Chondrocyte (in vitro differentiated cells): ENCODE measurements at places on chromosomes 11 and 22.

DNA sequence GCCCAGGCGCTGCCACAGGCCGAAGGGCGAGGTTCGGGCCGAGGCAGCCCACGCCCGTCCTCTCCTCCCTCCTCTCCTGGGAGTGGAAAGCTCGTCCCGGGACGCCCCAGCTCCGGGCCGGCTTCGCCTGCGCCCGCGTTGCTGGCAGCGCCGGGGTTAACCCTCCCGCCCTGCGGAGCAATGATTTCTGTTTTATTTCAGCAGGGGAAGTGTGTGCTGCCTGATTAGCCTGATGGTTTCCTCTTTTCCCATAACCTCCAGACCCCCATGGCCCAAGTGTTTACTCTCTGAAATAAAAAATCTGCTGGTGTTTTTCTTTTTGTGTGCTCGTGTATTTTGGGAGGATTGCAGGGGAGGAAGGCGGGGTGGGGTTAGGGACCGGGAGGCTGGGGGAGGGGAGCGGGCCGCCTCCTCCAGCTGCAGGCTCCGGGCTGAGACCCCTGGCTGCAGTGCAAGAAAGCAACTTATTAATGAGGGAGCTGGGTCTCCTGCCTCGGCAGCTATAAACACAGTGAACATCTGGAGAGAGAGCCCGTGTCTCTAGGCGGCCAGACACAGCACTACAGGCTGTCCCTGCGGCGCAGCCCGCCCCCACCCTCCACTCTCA, 38.6 kb downstream of the ETS1 start:
- no peaks in the 10 kb centered on the region for H3K36me3 ChIP-seq
- no peak overlapping the region for H3K27ac ChIP-seq
- no peak for DNase-seq
- H3K4me1 ChIP-seq, result peaks cover 43% of the 10 kb centered on the region
- H3K27me3 ChIP-seq, result no peaks in the 10 kb centered on the region

DNA sequence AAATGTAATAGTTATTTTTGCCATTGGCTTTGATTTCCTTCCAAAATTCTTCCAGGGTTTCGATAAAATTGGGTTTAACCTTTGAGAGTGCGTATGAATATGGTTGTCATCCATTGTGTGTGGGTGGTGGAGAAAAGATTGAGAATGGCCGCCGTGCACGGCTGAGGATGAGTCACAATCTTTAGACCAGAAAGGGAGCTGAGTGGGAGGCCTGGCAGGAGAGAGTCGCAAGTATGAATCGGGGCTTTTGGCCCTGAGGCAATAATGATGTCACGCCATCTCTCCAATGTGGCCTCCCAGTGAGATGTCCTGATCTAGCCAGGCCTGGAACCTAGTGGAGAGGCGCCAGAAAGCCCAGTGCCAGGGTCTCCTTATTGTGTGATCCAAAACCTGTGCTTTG, 33.1 kb upstream of the SMPD1 start:
- peak overlapping the region; percentile 70 for H3K27ac ChIP-seq
- H3K27me3 ChIP-seq, result no peaks in the 10 kb centered on the region
- H3K4me3 ChIP-seq, result no peak overlapping the region
- no peak for DNase-seq

GRCh38 chr22:42324990-42325710, 54.7 kb upstream of the TCF20 start:
- peaks cover 3% of the 10 kb centered on the region for H3K27me3 ChIP-seq
- no peak for DNase-seq
- peaks cover 2% of the 10 kb centered on the region for H3K36me3 ChIP-seq
- H3K4me1 ChIP-seq, result peaks cover 3% of the 10 kb centered on the region
- no peak overlapping the region for H3K4me3 ChIP-seq

DNA sequence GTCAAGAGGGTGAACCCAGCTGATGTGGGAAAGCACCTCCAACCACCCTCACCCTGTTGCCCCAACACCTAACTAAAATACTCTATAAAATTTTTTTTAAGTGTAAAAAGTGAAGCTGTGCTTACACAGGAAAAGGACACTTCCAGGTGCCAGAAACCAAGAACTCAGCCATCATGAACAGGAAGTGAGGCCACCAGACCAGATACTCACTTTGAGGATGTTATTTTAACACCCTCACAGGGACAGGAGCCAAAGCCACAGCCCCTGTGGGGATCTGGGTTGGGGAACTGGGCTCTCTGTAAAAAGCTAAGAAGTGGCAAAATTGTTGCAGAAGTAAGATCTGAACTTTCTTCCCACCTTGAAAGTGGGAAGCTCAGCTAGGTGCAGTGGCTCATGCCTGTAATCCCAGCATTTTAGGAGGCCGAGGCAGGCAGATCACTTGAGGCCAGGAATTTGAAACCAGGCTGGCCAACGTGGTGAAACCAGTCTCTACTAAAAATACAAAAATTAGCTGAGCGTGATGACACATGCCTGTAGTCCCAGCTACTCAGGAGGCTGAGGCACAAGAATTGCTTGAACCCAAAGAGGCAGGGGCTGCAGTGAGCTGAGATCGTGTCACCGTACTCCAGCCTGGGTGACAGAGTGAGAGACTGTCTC, 3.8 kb downstream of the RSPH14 start:
- peak overlapping the region; percentile 8 for H3K27ac ChIP-seq
- H3K36me3 ChIP-seq, result no peaks in the 10 kb centered on the region
- peaks cover 21% of the 10 kb centered on the region for H3K4me1 ChIP-seq
- no peak overlapping the region for H3K4me3 ChIP-seq

DNA sequence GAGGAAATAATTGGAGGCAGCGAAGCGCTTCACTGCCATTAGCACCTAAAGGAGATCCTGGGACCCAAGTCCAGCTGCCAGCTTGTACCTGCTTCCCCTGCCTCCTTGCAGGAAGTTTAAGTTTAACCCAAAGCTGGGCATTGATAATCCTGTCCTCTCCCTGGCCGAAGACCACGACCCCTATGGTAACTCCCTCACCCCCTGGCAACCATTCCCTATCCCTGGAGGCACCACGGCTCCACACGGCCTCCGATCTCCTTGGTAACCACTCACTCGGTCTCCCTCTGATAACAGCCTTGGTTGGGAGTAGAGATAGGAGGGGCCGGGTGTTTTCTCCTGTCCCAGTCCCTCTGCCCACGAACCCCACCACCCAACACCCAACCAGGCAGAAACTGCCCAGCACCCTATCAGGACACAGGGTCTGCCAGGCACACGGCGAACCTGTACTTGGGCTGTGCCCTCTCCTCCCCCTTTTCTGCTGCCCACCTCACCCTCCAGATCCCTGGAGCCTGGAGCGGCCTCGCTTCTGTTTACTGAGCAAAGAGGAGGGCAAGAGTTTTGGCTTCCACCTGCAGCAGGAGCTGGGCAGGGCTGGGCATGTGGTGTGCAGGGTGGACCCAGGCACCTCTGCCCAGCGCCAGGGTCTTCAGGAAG, 833 bp downstream of the NHERF4 start:
- H3K4me1 ChIP-seq, result no peaks in the 10 kb centered on the region
- peaks cover 7% of the 10 kb centered on the region for H3K36me3 ChIP-seq
- no peak overlapping the region for H3K4me3 ChIP-seq
- no peak for DNase-seq
- no peaks in the 10 kb centered on the region for H3K27me3 ChIP-seq

DNA sequence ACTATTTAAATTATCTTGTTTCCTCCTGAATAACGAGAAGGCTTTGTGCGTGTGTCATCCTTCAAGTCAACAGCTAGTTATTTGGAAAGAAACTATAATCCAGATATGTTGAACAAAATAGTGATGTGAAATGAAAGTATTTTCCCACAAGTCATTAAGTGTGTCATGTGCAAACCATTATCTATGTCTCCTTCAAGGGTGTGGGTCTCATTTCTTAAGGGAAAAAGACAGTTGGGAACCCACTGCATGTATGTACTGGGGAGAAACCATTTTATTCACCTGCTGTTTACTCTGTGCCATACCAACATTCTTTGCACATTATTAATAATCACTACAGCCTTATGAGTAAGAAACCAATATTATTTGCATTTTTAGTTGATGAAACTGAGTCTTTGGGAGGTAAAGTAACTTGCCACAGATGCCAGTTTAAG, 145.3 kb upstream of the CTSC start:
- H3K27ac ChIP-seq, result no peak overlapping the region
- peaks cover 5% of the 10 kb centered on the region for H3K27me3 ChIP-seq
- no peak overlapping the region for H3K4me3 ChIP-seq
- no peaks in the 10 kb centered on the region for H3K36me3 ChIP-seq

DNA sequence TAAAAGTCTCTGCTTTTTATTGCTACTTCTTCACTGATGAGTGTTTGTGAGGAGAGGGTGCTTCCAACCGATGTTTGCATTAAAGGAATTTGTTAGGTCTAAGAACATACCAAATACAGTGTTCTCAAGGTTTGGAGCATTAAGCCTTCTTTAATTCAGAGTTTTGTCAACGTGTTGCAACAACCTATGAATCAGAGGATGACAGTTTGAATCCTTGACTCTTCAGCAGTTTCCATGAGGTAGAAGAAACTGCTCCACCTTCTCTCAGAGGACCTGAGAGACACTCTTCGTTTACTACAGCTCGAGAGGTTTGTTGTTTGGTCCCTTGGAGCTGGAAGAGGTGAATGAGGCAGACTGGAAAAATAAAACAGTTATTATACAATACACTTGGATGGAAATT, 55.7 kb downstream of the NCAM1 start:
- peaks cover 3% of the 10 kb centered on the region for H3K27me3 ChIP-seq
- no peak overlapping the region for H3K4me3 ChIP-seq
- H3K4me1 ChIP-seq, result peaks cover 24% of the 10 kb centered on the region
- DNase-seq, result no peak
